ENCODE measurements at places on chromosomes 1 and 21.
A peak's percentile ranks its signal among the peaks of the same experiment; 100 is the strongest.

DNA sequence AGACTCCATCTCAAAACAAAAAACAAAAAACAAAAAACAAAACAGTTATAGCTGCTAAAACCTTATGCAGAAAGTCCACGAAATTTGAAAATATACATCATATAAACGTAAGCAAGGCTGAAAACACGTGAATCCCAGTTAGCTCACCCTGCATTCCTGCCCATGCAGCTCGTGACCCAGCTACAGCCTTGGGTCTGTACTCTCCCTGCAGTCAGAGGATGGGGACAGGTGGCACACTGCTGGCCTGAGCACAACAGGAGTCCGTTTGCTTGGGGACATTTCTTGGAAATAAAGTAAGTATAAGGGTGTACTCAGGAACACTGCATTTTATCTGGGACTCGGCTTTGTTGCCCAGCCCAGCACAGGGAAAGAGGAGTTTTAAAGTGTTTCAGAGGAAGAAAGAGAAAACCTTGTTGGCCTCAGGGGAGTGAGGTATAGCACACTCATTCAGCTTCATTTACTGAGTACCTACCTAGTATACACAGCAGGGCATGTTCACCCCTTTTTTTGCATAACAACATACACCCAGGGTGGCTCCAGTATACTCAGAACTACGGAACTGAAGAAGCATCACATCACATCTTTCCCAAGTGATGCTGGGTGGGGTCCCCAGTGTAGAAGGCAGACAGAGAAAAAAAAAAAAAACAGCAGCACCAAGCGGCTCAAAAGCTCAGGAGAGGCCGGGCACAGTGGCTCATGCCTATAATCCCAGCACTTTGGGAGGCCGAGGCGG lies 44.1 kb downstream of the CAPZB start:
- no peak for DNase-seq

DNA sequence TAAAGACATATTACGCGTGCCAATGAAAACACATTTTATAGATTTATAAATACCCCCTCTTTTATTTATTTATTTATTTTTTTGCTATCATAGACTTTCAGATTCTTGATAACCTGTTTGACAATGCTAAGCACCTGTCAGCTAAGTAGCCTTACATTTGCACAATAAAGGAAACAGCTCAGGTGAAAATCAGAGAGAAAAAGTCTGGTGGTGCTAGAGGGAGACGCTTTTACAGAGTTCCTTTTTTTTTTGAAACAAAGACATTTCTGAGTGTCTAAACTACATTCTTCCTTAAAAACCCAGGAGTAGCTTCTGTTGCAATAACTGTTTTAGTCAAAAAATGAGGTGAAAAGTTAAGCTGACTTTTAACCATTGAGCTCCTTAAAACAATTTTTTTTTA lies 1611.6 kb downstream of the NCAM2 start:
- no peak for DNase-seq

GRCh38 chr1:33657833-33658232 lies 185.4 kb downstream of the ZSCAN20 start:
- DNase-seq = no peak

GRCh38 chr1:89044970-89045721 lies 19.9 kb downstream of the GBP1 start:
- DNase-seq = no peak

- DNase-seq = no peak
Observed at GRCh38 chr1:7218210-7218832, 433.1 kb downstream of the CAMTA1 start.

GRCh38 chr1:6967431-6968111 lies 182.3 kb downstream of the CAMTA1 start:
- no peak for DNase-seq

- no peak for DNase-seq
Observed at GRCh38 chr1:155912056-155912536, 947 bp upstream of the RIT1 start.

- no peak for DNase-seq
Observed at GRCh38 chr21:16536140-16536539, 806.4 kb downstream of the USP25 start.

GRCh38 chr1:67980028-67980427 lies 70.4 kb downstream of the DIRAS3 start:
- no peak for DNase-seq

DNA sequence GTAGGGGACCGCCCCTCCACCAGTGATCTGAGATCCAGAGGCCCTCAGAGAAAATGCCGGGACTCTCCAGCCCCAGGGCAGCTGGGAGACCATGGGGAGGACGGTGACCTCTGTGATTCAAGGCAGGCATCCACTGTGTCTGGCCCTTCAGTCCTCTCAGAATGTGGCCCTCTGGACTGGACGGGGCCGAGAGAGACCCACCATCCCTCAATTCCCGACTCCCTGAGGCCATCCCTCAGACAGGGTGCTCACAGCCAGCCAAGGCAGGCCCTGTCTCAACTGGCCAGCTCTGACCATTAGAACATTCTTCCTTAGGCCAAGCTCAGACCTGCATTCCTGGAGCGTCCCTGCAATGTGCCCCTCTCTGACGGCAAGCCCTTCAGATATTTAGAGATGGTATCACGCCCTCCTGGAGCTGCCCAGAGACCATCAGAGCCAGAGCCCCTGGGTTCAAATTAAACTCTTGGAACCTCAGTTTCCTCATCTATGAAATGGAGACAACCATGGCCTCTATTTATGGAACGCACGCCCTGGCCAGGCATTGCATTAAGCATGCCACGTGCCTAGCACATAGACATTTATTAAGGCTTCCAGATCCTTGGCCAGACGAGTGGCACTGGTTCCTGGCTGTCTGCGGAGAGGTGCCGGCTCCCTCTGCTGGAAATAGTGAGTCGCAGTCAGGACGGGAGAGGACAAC lies 9.6 kb upstream of the EPS8L3 start:
- peak; percentile 65 for DNase-seq

GRCh38 chr1:230340526-230341161 lies 85.5 kb downstream of the PGBD5 start:
- DNase-seq = no peak

DNA sequence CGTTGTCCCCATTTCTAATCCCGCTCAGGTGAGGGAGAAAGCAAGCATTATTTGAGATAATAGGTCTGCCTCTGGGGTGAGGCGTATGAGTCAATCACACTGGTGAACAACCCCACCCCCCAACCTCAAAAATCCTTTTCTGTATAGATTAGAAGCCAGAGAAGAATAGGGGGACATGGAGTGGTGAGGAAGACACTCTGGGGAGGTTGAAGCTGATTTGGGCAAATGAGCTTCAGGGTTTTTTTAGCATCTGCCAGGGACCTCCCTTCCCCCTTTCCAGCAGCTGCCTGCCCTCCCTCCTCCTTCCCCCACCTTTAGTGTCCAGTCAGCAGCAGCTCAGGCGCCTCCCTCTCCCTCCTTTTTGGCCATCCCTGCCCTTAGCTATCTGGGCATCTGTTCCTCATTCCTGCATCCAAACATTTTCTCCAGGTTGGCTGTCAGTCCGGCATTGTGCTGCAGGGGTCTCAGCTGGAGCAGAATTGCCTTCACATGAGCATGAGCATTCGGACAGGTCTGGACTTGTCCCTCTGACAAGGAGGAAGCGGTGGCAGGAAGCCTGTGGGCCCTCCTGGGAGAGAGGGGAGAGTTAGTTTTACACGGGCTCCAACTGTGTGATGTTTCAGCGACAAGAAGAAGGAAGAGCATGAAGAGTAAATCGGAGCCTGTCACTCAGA lies 30.8 kb upstream of the PTGFRN start:
- DNase-seq = peak; percentile 30

DNA sequence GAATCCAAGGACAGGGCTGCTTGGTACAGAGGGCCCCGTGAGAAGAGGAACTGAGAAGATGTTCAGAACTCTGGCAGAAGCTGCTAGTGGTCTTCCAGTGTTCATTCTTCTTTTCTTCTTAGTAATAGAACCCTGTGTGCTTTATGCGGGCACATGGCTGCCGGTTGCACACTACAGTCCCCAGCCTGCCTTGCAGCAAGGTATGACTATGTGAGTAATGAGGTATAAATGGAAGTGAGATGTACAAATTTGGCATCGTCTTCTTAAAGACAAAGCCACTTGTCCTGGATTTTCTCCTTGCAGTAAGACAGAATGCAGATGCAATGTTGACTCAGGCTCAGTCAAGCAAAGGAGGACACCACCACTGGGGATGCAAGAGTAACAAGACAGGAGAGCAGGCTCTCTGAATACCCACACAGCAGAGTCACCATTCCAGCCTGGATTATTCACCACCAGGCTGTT lies 15.0 kb upstream of the ATP1B1 start:
- peak; percentile 41 for DNase-seq

- DNase-seq = no peak
Observed at GRCh38 chr1:234079896-234080295, 175.4 kb downstream of the SLC35F3 start.

DNA sequence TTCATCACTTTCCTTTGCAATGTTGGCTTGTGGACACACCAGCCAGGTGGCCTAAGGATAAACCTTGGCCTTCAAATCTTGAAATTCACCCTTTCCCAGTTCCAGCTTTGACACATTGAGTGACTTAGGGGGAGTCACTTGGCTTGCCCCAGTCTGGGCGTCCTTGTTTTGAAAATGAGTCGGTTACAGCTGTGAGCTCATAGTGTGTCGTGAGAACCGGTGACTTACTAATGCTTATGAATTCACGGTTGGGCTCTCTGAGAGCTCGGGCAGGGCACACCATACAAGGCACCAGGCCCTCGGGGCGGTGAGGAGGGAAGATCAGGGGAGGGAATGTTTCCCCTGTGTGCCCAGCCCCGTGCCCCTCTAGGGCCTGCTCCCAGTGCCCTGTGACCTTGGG lies 126.9 kb upstream of the TMPRSS2 start:
- DNase-seq = no peak

Measured in occipital lobe (tissue), 3 donors.